ENCODE measurements at places on chromosomes 2 and 18. TPM values are rescaled to one million over a fixed set of nuclear protein-coding genes. Genes with fewer than 3 reads are reported as not detected.
A peak's percentile ranks its signal among the peaks of the same experiment; 100 is the strongest.

GRCh38 chr2:37471994-37472393, 127.6 kb downstream of the QPCT start:
- DNase-seq, result no peak

GRCh38 chr2:220503431-220503830, 876.0 kb downstream of the SLC4A3 start:
- no peak for DNase-seq

DNA sequence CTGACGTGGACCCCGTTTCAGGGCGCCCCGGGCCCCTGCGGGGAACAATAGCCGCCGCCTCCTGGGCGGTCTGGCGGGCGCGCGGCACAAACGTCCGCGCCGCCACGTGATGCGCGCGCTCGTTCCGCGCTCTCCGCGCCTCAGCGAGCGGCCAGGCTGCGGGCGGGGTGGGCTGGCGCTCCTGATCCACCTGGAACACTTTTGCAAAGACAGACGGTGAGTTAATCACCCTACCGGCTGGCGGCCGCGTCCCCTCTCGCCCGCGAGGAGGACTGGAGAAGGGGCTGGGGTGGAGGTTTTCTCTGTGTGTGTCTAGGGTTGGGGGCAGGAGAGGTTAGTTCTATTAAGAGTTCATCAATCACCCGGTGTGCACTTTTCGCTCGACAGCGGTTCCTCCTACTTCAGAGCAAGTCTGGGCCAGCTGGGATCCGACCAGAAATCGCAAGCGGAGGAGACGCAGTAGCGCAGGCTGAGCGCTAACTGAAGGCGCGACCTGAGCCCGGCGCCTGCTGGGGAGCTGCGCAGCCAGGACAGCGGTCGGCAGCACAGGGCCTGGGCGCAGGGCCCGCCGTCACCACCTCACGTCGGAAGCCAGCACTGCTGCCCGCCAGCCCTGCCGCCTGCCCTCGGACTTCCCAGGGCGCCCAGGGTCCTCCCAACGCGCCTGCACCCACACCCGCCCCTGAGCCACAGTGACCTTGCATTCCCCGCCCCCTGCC, 10.3 kb upstream of the HOXD1 start:
- DNase-seq, result no peak

GRCh38 chr18:25449046-25449445, 97.1 kb upstream of the ZNF521 start:
- DNase-seq, result no peak

DNA sequence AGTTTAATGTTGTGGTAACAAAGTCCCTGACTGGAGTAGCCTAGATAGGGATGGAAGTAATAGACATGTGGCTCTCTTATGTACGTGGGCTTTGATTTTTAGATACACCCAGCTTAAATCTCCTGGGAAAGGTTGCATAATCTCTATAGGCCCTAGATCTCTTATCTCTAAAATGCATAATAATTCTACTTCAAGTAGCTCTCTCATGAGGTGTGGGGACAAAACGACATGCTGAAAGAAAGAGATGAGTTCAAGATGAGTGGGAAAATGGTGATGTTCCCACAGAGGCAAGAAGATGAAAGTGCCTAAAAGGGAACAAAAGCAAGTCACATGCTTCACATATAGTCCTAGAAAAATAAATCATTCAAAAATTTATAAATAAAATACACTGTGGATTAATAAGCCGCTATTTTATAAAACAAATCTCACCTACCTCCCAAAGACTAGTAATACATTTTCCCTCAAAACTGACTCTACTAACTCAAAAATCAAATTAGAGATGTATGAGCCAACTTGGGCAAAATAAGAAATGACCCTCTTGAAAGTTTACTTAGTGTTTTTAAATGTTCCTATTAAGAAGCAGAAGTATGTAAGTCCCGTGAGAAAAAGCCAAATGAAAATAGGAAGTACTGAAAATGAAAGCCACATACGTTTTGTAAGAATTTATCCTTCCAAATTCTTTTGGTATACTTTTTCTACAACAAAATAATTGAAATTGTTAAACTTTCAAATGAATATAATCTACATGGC, 148.2 kb upstream of the ITGA4 start:
- DNase-seq, result no peak

DNA sequence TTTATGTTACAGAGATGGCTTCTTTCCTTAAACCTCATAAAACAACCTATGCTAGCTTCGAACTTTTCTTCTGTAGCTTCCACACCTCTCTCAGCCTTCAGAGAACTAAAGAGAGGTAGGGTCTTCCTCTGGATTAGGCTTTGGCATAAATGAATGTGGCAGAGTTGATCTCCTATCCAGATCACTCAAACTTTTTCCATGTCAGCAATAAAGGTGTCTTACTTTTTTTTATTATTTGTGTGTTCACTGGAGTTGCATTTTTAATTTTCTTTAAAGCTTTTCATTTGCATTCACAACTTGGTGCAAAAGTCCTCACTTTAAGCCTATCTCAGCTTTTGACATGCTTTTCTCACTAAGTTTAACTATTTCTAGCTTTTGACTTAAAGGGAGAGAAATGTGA, 66.0 kb downstream of the LANCL1 start:
- DNase-seq, result no peak

DNA sequence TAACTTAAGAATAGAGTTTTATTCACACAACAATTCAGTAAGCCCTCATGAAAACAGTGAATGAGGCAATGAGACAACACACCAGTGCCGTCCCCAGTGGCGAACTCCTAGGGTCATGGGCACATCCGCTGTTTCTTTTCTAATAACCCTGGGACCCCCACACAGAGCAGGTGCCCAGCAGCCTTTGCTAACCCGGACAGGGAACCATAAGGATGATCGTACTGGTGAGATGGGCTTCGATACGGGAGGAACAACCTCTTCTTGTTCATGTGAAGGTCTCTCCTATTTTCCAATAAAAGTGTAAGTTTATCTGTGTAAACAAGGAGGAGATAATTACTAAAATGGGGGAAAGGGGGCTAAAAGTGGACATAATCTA, 97.4 kb upstream of the MGAT4A start:
- no peak for DNase-seq

DNA sequence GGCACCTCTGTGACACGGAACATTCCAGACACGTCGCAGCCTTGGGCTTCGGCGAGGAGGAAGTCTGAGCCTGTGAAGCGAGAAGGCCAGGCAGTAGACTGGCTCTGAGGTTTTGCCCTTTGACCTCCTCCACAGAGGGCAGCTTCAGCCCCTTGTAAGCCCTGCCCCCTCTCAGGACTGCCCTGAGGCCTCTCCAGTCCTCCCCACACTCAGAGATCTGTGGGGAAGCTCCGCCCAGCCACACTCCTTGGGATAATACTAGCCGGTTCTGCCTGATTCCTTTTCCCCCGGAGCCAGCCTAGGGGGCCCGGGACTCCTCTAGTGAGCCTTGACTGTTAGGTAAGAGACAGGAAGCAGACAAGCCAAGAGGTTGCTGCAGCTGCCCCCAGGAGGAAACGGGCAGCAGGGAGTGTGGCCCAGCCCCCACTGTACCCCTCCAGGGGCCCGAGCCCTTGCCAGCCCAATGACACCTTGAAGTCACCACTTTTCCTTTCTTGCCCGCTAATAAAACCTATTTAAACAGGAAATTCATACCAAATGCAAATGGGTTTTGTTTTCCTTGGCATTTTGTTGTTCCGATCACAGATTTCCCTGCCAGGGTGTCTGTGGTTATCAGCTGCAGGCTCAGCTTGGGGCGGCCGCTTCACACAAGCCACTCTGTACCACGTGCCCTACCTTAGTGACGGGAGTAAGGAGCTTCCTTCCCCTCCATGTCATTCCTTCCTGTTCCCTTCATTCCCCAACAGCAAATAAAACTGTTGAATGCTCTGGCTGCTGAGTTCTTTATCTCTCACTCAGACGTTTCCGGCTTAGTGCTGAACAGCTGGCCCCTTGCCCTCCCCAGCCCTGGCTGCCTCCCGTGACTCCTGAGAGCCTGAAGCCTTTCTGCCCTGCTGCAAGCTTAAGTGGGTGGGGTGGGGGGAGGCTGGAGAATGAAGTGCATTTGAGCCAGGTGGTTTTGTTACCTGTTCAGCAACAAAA, 124.7 kb downstream of the CABLES1 start:
- DNase-seq, result peak; percentile 90

DNA sequence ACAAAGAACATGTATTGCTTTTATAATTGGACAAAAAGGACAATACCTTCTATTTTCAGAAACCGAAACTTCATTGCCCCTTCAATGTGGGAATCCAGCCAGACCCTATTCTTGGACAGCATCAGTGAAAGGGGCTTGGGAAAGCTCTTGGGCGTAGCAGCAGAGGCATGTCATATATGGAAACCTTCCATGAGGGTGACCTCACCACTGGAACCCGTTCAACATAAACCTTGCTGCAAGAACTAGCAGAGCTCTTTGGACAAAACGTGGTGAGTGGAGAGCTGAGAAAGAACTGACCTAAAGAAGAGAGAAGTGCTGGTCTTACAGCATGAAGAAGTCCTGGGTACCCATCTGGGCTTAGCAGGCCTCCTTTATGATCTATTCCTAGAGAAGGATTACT, 22.7 kb upstream of the ACTG2 start:
- peak; percentile 87 for DNase-seq

DNA sequence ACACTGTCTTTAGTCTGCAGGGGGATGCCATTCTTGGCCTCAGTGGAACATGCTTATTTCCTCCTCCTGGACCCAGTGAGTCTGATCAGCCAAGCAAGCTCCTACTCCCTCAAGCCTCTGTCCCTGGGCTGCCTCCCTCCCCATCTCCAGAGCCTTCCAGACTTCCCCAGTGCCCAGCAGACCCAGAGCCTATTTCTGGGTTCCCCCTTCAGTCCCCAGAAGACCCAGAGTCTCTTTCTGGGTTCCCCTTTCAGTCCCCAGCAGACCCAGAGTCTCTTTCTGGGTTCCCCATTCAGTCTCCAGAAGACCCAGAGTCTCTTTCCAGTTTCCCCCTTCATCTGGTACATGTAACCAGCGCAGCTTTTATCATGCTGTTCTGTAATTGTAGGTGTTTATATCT, 17.0 kb upstream of the PKDCC start:
- DNase-seq, result no peak

- no peak for DNase-seq
These were observed 359.4 kb upstream of the RAB12 start for GRCh38 chr18:8249811-8250210.

GRCh38 chr2:101622210-101623030, 75.1 kb upstream of the MAP4K4 start:
- DNase-seq, result no peak

GRCh38 chr2:14524041-14524802, 108.3 kb upstream of the LRATD1 start:
- DNase-seq, result no peak

DNA sequence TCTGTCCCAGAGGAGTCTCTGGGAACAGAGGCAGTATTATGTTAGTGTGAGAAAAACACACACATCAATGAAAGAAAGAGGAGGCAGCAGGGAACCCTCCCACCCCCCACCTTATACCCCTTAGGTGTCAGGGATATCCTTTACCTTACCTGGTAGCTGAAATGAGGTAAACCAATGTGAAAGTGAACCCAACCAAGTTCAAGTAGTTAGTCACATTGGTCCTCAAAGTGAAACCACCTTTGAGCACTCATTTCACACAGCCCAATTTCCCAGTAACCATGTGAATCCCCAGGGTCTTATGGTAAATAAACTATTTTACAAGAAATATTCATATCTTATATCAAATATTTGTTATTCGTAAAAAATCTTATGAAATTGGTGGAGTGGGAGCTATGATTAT, 377.8 kb downstream of the LRATD1 start:
- DNase-seq, result no peak

DNA sequence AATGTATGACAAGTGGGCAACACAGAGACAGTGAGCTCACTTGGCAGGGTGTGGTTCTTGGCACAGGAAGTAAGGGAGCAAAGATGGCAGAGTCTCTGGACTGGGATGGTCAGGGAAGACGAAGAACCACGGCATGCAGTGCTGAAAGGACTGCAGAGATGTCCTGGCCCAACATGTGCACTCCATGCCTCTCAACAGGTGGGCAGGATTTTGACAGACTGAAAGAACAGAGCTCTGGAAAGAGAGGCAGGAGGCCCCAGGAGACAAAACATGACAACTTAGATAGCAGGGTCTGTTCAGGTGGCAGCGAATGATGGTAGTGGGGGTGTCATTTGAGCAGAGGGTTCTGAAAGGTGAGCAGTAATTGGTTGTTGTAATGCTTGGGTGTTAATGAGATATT, 180.3 kb downstream of the FHOD3 start:
- DNase-seq, result no peak

GRCh38 chr2:134249755-134250154, 4.1 kb upstream of the MGAT5 start:
- no peak for DNase-seq

- DNase-seq, result no peak
These were observed 4.4 kb upstream of the DSC3 start for GRCh38 chr18:31046916-31047315.

- DNase-seq, result no peak
These were observed 63.9 kb upstream of the CREB1 start for GRCh38 chr2:207465894-207466293.

DNA sequence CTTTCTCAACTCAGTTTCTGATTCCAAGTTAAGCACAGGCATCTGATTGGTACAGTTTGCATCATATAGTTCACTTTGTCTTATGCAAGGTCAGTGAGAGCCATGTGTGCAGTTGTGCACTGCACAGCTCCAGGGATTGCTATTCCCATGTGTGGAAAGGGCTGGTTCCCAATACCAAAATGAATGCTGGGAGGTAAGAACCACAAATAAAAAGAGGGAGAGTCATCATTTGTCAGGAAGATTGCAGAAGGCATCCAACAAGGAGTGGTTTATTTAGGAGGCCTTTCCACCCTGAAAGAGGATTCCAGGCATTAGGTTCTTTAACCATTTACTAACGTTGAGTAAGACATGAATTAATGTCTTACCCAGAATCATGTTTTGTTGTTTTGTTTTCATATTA, 141.2 kb upstream of the ST6GAL2 start:
- no peak for DNase-seq

DNA sequence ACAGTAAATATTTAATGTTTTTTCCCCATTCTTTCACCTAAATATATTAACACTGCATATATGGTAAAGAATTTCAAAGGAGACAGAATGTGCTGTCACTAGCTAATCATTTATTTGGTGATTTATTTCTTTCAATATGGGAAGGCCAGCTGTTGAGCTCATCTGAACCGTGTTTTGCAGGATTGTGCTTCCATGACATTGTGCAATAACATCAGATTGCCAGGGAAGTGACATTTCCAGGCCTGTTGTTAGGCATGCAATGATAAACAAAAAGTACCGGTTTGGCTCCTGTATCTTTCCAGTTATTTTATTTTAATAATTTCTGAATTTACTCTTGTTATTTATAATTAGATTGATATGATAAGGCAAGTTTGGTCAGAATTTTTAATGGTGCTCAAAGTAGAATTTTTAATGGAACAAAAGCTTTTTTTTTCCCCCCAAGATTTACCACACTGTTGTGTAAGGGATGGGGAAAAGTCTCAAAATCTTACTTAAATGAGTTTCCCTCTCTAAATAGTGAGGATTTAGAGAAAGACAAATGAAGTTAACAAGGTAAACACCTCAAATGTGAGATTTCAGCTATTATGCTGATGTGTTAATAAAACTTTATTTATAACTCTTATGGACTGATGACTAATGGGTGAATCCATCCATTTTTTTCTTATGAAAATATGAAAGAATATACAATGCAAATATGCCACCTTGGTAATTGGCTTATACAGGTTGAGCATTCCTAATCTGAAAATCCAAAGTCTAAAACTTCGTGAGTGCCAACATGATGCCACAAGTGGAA, 52.7 kb downstream of the MALT1 start:
- DNase-seq, result no peak

GRCh38 chr2:16161085-16161565, 220.8 kb downstream of the MYCN start:
- no peak for DNase-seq

The FAM228A gene
- polyA plus RNA-seq, result 1.1 TPM

The NR4A2 gene
- polyA plus RNA-seq, result 7.0 TPM

The SDC1 gene
- polyA plus RNA-seq, result 97.8 TPM

The RGPD3 gene
- polyA plus RNA-seq, result 0.33 TPM

The ELOA2 gene
- polyA plus RNA-seq, result not detected

The NDC80 gene
- 27.3 TPM for polyA plus RNA-seq

The MAP2 gene
- 12.2 TPM for polyA plus RNA-seq

The ALPG gene
- not detected for polyA plus RNA-seq
